ENCODE measurements at places on chromosomes 3 and 15.
A peak's percentile ranks its signal among the peaks of the same experiment; 100 is the strongest.

- DNase-seq: no peak
These were observed 42.0 kb downstream of the UMPS start for GRCh38 chr3:124772081-124772831.

DNA sequence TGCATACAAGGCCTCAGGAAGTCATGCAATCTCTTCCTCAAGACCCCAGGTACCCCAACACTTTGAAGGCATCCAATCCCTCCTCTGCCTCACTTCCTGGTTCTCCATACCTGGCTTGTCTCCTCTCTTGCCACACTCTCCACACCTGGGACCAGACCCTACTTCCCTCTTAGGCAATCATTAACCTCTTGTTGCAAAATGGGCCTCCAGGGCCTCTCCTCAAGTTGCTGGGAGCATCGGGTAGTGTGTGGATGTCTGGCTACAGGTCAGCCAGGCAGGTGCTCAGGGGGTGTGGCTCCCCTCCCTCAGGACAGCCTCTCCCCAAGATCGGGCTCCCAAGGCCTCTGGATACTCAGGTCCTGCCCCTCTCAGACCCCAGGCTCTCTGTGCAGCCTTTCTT is 8.6 kb downstream of the PLA2G4E start:
- DNase-seq: no peak

DNA sequence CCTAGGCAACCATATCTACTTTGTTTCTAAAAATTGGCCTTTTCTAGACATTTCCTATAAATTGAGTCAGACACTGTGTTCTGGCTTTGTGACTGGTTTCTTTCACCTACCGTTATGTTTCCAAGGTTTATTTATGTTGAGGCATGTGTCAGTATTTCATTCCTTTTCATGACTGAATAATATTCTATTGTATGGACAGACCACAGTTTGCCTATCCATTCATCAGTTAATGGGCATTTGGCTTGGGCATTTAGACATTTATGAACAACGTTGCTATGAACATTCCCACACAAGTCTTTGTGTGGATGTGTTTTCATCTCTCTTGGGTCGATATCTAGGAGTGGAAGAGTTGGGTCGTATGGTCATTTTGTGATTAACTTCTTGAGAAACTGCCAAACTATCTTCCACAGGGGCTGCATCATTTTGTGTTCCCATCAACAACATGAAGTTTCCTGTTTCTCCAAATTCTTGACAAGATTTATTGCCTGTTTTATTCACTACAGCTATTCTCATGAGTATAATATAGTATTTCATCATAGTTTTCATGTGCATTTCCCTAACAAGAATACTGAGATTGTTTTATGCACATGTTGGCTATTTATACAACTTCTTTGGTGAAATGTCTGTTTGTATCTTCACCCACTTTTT is 3.5 kb upstream of the EFCC1 start:
- no peak for DNase-seq

DNA sequence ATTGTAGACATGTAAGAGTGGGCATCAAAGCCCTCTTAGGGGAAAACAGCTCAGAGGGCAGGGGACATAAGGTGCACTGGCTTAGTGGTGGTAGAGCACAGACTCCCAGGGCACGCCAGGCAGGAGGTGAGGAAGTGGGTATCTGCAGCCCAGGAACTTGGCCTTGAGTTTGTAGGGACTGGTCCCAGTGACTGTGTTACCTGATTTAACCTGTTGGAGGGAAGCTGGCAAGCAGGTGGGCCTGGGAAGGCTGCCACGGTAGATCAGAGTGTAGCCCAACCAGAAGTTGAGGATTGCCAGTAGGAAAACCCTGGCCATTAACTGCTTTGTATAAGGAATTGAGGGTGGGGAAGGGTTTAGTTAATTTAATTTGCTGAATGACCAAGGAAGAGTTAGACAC is 417.5 kb upstream of the C2CD4B start:
- no peak for DNase-seq

- no peak for DNase-seq
These were observed 7.3 kb upstream of the RTP3 start for GRCh38 chr3:46490338-46491084.

GRCh38 chr3:187616307-187616972 is 53.8 kb downstream of the SST start:
- DNase-seq: peak; percentile 73

DNA sequence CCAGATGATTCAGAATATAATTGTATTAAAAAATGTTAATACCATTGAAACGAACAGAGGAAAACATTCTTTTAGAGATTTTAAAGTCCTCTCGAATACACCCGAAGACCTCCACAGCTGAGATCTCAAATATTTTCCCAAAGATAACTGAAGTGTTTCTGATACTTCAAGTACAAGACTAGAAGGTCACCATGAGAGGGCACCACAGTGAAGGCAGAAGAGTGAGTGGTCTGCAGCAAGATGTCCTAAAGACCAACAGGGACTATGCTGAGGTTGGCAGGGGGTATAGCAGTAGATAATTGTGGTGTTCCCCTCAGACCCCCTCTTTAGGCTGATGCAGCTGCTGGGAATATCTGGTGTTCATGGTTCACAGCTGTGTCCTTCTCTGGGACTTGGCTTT is 156.5 kb downstream of the PDCD6IP start:
- DNase-seq: no peak
